ENCODE measurements at places on chromosomes 2 and 18.

DNA sequence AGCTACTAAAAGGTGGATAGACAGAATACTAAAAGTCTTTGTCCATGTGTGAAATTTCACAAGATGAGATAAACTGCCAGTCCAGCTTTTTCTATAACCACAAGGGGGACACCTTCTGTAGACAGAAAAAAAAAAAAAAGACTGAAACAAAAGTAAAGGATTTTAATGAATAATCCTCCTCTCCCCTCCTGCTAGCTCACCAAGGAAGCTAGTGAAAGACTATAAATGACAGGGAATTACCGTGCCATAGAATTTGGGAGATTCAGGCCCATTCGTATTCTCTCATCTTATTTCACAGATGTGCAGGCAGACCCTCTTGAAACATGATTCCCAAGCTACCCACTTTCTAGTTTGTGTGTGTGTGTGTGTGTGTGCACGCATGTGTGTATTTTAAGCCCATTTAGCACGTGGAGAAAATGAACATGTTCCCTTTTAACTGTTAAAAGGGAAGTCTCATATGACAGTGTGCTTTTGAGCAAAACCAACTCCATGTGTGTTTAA lies 36.3 kb upstream of the SLC8A1 start:
- DNase-seq = no peak

DNA sequence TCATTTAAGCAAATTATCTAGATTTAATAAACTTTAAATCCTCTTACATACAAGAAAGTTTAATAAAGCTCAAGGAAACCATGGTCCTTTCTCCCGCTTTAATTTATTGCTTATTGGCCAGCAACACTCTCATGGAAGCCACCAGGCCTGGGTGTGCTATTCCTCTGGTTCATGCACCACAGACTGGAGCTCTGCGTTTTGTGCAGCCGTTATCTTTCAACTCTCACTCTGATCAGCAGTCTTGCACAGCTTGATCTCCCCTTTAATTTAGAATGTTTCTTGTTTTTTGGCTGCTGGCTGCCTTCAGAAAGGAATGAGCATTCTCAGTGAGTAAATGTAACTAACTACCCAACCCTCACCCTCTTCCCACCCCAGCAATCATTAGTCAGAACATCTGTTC lies 318.7 kb downstream of the MEIS1 start:
- DNase-seq = no peak

GRCh38 chr2:207244971-207245925 lies 79.5 kb upstream of the KLF7 start:
- DNase-seq = no peak

- no peak for DNase-seq
Measured at GRCh38 chr18:24924066-24924716, 427.8 kb downstream of the ZNF521 start.

DNA sequence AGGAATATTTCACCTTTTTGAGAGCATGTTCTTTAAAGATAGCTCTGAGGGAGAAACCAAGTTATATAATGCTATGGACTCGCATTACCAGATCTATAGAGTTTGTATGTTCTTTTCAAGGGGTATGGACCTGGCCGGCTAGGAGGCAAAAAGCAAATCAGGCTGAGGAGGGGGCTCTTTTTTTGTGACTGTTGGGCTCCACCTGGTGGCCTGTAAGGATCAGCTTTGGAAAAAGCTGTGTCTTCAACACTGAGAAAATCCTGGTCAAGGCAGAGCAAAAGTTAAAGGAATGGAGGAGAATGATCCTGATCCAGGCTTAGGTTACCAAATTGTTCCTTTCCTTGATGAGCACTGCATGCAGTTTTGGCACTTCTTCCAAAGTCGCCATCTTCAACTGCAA lies 180.5 kb downstream of the DIS3L2 start:
- no peak for DNase-seq

DNA sequence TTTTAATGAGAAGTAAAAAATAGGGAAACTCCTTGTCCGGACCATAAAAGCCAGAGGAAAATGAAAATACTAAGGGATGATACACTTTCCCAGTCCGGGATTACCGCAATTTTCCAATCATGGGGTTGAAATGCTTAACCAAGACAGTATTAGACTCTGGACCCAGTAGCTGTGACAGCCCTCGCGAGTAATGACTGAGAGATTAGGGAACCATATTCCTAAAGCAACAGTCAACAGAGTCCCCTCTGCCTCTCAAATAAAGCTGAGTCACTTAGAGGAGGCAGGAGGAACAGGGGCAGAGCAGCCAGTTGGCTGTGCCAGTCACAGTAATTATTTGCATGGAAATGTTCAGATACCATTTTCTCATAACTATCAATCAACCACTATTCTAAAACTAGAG lies 34.8 kb downstream of the GPATCH11 start:
- no peak for DNase-seq

DNA sequence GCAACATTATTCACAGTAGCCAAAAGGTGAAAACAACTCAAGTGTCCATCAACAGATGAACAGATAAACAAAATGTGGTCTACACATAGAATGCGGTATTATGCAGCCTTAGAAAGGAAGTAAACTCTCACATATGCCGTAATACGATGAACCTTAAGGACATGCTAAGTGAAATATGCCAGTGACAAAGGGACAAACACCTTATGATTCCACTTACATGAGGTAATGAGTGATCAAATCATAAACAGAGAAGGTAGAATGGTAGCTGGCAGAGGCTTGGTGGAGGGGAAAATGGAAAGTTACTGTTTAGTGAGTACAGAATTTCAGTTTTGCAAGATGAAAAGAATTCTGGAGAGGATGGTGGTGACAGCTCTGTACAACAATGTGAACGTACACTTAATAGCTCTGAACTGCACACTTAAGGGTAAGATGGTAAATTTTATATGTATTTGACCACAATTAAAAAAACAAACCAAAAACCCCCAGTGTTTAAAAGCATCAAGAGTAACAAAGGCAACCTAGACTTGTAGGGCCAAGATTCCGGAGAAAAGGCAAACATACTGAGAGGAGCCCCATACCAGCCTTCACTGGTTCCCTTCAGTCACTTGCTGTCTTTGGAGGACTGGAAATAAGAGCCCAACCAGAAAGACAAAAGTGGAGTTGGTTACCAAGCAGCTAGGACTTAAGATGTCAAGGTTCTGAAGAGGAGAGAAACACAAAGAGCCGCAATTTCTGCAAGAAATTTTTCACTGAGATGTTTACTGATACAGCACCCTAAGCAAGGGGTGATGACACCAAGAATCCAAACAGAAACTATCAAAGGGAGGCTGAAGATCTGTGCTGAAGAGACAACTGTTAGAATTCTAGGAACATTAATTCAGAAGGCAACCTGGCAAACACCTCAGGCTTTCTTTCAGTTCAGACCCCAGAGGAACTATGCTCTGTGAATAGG lies 61.3 kb downstream of the CUL3 start:
- no peak for DNase-seq

DNA sequence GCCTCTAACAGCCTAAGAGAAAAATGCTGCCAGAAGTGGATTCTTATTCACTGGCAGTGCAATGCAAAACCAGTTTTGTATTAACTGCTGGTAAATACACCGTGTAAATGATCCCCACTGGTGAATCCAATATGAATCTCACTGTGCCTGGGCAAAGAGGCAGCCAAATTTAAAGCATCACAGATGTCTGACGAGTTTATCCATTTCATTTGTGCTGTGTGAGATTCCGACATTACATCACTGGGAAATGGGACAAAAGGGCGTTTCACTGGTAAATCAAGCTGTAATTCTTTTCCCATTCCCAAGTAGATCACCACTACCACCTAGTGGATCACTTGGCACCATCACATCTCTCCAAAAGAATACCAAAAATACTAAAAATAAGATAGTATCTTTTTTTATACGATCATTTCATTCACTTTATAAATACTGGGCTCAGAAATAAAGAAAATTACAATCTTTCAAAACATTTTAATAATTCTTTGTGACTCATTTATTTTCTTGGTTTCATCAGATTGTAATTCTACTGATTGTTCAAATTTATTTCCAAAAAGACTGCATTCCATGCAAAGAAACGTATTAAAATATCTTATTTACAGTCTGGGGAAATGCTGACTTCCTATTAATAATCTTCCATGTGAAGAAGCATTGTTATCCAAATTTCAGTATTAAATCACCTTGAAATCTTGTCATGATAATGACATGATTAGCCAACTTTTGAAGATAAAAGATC lies 125.6 kb downstream of the GRB14 start:
- no peak for DNase-seq

DNA sequence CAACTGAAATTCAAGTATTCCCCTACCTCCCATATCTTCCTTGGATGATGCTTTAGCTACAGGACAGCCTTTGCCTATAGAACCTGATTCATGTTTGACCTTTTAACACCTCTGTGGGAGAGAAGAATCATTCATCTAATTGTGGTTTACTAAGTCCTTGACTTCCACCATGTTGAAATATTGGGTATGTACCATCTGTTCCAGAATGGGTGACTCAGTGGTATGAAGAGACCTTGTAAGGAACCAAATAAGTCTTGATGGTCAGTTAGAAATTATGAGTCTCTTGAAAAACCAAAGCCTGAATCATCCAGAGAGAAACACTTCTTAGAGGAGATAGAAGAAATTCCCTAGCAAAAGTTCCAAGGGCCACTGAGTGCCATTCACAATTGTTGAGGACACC lies 27.5 kb downstream of the STAMBP start:
- no peak for DNase-seq

- no peak for DNase-seq
Measured at GRCh38 chr2:28951910-28952835, 28.9 kb upstream of the TOGARAM2 start.

- DNase-seq = no peak
Measured at GRCh38 chr18:26502823-26503222, 45.5 kb downstream of the KCTD1 start.

DNA sequence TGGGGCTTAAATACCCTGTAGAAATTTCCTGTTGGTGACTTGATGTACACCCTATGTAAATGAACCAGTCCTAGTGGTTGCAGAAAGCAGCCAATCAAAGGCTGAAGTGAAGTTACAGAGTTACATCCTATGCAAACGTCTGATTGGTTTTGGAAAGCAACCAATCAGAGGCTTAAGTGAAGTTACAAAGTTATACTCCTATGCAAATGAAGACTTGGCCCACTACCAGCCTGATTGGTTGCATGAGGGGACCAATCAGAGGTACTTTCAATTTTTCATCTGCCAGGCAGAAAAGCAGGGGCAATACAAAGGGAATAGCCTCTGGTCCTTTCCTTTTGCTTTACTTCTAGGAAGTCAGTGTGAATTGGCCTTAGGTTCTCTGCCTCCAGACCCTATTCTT lies 13.6 kb upstream of the ZNF397 start:
- DNase-seq = no peak

DNA sequence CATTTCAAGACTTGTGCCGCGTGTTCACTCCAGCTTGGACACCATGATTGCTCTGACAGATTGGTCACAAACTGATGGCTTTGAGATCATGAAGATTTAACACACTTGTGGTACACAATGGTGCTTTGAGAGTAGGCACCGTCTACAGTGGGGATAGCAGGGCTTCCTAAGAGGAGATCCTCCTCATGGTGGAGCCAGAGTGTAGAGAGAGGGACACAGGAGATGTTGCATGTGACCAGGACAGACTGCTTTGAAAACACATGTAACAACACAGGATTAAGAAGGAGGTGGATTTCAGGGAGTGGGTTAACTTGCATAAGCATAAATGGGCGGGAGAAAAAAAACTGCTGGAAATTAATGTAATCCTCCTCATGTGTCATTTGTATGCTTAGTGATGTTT lies 95.7 kb upstream of the LINC00305 start:
- DNase-seq = no peak

DNA sequence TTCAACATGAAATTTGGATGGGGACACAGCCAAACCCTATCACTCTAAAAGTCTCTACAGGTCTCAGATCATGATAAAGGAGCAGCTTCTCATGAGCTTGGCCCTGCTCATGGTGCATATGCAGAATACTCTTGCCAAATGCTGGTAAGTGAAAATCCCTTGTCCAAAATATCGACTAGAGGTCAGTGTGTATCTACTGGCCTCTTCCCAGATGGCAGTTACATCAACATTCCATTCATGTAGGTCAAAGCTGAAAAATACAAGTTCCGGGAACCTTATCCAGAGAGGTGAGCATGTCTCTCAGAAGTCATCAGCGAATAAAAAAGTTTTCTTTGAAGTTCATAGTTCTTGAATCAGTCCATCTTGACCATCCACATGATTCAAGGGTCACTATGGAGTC lies 7.6 kb upstream of the NT5C1B start:
- no peak for DNase-seq

DNA sequence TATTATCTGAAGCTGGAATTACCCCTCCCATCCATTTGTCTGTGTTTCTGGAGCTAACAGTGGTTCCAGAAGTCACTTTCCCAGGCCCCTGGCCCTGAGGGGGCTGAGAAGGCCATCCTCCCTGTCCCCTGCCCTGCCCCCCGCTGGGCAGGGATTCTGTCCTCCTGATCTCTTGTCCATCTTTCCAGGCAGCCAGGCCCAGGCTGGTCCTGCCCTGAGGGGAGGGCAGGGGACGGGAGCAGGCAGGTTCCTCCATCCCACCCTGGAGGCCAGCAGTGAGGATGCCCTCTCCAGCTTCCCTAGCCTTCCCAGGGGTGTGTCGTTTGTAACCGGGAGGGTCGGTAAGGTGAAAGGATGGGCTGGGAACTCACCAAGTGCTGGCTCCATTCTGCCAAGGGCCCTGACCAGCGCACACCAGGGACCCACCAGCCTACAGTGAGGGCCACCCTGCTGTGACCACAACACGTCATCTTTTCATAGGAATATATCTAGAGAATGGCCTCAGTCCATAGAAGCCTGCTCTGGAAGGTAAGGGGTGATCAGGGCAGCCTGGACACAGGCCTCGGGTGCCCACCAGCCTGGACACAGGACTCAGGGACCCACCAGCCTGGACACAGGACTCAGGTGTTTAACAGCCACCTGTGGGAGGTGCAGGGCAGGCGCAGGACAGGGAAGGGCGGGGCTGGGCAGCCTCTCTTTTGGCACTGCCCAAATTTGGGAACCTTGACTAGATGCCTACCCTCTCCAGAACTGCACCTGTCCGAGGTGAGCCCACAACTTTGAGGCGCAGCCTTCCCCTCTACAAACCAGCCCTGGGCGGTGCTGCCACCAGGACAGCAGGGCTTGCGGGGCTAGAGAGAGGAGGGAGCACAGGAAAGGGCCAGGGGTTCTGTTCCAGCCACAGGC lies 35.8 kb upstream of the GPC1 start:
- no peak for DNase-seq

DNA sequence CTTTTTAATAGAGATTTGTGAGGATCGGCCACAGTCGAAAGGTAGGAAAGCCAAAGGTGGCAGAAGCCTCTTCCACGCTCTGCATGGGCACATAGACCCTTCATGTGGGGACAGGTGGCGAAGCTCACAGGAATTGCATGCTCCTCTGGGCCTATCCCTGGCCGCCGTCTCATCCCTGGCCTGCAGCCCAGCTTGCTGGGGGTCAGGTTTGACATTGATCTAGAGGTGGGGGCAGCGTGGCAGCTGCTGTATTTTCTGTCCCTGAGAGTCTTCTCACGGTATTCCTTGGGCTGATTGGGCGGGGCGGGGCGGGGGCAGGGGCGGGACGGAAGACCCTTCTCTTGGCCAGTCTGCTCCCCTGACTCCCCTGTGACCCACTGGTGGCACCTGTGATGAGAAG lies 48.9 kb downstream of the STK25 start:
- DNase-seq = no peak

GRCh38 chr2:205883965-205884364 lies 201.7 kb downstream of the NRP2 start:
- no peak for DNase-seq

Data from NCI-H1417 treated with DMSO at 0.1 percent for 48 hours (cell line).